ENCODE measurements at places on chromosomes 6 and 20.
A peak's percentile ranks its signal among the peaks of the same experiment; 100 is the strongest.

GRCh38 chr6:127855542-127856159 lies 45.2 kb downstream of the THEMIS start:
- DNase-seq: no peak

- DNase-seq: no peak
Observed at GRCh38 chr6:97864826-97865225, 581.8 kb upstream of the MMS22L start.

GRCh38 chr20:44008806-44009678 lies 94.4 kb downstream of the TOX2 start:
- no peak for DNase-seq

DNA sequence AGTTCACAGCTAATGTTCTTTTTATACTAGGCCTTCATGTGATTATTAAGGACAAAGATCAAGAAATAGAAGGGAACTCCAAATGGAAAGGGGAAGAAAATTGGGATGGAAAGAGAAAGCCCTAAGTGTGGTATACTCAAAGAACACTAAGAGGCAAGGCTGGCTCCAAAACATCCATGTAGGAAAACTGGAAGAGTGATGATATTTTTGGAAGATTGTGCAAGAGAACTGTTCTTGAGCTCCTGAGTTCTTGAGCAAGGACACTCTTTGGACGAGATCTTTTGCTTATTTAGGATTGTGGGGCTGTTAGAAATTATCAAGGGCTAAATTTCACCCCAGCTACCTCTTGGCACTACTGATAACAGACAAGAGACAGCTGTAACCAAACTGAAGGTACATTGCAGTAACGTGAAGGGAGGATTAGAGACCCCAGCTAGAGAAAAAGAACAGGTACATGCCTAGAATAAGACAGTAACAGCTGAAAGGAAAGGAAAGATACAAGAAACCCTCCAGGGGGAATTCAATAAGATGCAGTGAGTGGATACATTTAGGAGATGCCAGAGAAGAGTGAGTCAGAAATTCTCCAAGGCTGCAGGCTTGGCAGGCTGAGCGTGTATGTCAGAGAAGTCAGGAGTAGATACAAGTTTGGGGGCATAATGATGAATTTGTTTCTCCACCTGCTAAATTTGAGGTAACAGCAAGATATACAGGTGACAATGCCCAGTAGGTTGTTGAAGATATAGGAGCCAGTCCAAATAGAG lies 69.7 kb downstream of the CBLN4 start:
- DNase-seq: no peak

DNA sequence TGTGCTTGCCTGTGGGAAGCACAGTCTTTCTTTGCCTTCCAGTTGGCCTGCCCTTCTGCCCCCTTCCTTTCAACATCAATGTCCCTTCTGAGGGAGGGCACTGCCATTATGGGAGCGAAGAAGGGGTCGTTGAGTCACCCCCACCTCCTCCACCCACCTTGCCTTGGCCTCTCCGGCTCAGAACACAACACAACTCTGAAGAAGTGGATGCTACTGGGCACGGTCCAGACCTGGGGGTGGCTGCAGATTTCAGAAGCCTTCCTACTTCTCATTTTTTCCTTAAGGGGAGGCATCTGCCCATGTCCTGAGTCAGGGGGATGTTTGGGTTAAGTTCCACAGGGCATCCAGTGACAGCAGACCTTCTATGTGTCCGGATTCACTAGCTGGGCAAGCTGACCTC lies 72.1 kb downstream of the GFOD1 start:
- DNase-seq: no peak

DNA sequence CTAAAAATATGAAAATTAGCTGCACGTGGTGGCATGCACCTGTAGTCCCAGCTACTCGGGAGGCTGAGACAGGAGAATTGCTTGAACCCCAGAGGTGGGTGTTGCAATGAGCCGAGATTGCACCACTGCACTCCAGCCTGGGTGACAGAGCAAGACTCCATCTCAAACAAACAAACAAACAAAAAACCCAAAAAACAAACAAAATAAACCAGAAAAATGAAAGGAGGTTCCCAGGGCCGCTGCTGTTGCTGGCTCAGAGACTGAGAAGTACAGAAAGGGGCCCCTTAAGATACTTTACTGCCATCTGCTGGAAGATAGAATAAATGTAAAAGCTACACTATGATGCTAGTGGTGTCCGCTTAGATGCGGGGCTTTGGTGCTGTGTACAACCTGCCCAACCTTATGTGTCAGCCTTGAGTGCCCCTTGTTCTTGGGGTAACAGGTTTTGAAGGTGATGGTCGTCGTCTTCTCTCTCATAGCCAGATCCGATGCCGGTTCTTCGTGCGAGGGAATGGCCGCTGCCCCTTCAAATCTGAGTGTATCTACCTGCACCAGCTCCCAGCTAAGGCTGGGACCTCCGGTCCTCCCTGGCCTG lies 2.8 kb upstream of the FANCE start:
- DNase-seq: peak; percentile 77

DNA sequence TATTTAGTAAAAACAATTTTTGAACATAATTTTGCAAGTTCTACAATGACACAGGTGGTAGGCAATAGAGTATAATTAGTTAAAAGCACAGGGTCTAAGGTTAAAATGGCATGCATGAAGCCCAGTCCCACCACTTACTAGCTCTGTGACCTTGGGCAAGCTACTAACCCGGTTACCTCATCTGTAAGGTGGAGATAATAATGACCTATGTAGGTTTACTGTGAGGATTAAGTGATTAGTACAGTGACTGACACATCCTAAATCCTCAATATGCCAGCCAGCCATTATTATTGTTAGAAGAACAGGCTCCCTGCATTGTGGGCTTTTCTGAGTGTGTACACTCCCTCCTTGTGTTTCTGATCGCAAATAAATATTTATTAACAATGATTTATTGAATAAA lies 26.2 kb downstream of the ATXN1 start:
- no peak for DNase-seq

DNA sequence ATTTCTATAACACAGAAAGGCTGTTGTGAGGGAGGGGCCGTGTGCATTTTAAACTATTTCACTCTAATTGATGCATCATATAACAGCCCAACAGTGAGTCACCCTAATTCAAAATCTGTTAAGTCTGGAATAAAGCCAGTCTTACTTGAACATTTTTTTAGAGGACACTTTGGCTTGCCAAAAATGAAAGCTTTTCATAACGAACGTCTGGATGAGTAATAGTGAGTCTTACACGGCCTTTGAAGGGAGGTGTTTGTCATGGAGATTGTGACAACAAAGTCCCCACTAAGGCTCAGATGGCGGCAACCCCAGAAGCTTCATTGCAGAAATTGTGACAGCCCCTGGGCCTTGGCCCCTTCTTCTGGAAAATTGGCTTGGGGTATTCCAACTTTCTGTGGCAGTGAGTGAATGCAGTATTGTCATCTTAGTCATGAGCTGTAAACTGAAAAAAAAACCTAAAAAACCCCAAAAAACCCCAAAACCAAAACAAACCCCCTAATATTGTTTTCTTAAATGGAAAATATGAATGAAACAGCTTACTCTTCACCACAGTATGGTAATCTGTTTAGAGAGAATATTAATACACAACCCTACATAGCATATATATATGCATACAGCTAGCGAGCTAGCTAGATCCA lies 92.6 kb upstream of the CLDN20 start:
- DNase-seq: peak; percentile 97

DNA sequence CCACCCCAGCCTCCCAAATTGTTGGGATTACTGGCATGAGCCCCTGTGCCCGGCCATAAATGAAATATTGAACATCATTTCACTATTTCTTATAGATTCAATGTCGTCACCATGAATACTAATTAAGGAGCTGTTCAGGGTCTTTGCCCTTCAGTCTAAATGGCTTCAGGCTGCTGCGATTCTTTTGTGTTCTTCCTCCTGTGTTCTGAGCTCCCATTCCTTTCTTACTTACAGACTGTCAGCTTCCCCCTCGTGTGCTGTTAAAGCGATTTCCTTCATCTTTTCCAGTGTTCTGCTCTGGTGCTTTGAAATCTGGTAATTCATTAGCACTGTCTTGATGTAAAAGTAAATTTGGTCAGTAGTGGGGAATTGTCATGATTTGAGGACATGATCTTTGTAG lies 63.3 kb upstream of the PRDM1 start:
- no peak for DNase-seq

DNA sequence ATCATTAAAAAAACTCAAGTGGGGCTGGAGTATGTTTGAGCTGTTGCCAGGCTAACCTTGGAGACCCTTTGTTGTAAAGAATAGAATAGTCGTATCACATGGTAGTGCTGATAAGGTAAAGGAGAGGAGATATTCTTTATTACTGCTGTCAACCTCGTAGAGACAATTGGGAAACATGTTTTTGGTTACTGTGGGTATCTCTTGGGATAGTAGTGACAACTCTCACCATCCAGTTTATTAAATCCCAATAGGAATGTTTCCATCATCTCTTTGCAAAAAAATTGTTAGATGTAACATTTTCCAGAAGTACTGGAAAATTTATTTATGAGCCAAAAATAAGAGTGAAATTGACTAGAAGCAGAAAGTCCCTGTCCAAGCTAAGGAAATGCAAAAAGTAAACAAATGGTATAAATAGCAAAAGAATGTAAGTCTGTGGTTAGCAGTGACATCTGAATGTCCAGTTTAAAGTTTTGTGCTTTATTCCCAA lies 829.3 kb upstream of the CITED2 start:
- DNase-seq: peak; percentile 60

GRCh38 chr20:6651016-6651415 lies 116.5 kb upstream of the BMP2 start:
- no peak for DNase-seq

GRCh38 chr6:45697605-45698004 lies 318.1 kb downstream of the CLIC5 start:
- peak; percentile 92 for DNase-seq

- no peak for DNase-seq
Observed at GRCh38 chr6:122758927-122759334, 20.6 kb upstream of the FABP7 start.

- no peak for DNase-seq
Observed at GRCh38 chr6:14478381-14479225, 361.0 kb downstream of the CD83 start.

DNA sequence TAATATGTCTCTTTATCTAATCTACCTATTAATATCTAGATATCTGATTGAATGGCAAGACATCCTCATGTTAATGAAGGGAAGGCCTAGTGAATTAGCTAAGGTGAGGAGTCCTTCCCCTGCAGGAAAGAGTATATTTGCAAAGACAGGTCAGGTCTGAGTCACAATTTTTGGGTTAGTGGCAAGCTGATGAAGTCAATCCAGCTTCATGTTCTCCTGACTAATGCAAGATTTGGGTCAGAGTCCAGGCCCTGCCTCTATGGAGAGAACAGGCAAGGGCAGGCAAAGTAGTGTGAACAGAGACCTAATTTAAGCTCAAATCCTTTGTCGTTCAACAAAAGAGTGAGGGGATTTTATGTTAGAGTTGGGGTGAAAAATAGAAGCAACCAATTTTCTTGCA lies 496.7 kb downstream of the BMP2 start:
- DNase-seq: no peak

DNA sequence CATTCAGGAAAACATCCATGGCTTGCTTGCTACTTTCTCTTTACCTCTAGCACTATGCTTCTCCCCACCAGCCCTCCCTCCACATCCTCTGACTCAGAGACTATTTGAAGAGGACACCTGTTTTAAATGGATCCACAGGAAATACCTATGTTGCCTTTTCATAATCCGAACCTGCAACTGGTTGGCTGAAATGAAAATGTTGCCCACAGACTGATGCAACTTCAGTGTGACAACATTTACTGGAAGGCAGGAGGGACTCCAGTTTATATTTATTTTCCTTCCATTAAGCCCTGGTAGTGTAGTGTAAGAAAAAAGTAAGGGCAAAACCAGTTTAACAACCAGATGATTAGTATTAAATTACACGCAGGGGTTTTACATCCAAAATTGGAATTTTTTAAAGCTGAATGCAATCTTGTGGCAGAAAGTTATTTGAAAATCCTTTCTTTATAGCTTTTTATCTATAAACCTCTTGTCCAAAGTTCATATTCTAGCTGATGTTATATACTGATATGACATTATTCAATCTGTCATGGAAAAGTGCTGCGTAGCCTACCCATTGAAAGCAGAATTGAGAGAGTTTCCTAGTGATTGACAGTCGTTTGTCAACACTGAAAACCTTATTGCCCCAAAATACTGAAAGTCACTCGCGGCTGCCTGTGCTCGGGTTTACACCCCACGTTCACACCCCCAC lies 881 bp upstream of the AIG1 start:
- peak; percentile 64 for DNase-seq

DNA sequence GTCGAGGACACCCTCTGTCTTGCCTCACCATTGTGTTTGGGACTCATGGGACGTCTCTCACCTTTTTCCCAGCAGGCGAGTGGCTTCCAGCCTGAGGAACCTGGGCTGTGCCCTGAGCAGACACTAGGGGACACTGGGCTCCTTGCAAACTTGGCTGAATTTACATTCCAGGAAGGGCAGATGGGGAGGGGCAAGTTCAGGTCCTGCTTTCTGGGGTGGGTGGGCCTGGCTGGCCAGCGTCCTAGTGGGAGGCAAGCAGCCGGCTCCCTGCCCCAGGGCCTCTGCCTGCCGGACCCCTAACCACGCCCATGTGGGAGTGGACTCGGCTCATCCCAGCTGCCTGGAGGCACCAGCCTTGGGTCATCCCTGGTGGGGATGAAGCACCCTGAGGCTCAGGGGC lies 48.2 kb upstream of the MLN start:
- no peak for DNase-seq

DNA sequence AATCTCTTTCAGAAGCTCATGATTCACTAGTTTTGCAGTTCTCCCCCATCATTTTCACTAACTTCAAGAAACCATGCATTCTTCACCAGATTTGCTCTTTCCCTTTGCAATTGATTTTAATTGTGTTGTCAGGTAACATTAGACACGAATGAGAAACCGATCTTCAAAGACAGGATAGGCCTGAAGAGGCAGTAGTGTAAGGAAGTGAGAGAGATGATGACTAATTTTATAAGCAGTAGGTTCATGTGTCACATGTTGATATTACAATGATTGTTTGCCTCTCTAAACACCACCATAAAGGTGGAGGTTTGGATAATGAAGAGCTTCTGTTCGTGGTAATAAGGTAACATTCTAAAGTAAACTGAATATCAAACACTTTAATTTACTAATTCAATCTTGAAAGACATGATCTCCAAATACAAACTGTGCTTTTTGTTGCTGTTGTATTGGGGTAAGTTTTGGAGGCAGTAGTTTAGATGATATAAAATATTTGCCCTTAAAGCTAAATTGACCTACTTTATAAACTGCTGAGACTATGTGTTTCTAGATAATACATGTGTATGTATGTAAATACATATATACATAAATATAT lies 207.2 kb downstream of the PHACTR1 start:
- no peak for DNase-seq

DNA sequence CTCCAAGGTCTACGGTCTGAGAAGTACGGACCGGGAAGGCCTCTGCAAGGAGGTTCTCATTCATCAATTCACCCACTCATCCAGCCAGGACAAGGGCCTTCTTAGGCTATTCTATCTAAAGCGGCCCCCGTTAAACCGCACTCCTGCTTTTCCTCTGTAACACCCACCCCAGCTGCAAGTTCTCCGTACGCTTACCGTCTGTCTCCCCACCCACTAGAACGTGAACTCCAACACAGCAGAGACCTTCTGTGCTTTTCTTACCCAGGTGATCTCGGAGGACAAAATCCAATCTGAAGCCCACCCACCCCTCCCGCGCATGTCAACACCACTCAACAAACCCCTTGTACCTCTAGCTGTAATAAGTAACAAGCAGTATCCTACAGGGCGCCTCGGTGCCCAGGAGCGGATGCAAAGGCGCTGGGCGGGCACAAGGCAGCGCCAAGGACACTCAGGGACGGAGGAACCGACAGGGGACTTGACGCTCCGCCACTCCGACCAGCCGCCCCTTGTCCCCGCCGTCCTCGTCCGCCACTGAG lies 351 bp downstream of the AURKA start:
- no peak for DNase-seq

GRCh38 chr6:24329451-24329850 lies 28.4 kb downstream of the DCDC2 start:
- no peak for DNase-seq
